T-helper 1 cell treated with Interleukin-12 subunit alpha and Interleukin-12 subunit beta and Interleukin-4 antibody, amounts not matched to agents 30 ng/mL and 1 ng/mL, for 36 hours (primary cell): ENCODE measurements at places on chromosomes 16 and 17. TPM values are rescaled to one million over a fixed set of nuclear protein-coding genes. Genes with fewer than 3 reads are reported as not detected.

Gene FNDC8
- total RNA-seq, result 0.15 TPM in 1 of 2 replicates, not detected in the other

Gene E2F4
- total RNA-seq, result 137 and 146 TPM in 2 replicates

Gene NECAB2
- total RNA-seq, result not detected in 2 replicates

Gene CRYM
- not detected in 2 replicates for total RNA-seq

Gene SCARF1
- 11.1 and 11.4 TPM in 2 replicates for total RNA-seq

Gene HSD17B1
- total RNA-seq, result 0.34 and 0.59 TPM in 2 replicates

Gene TNP2
- not detected in 2 replicates for total RNA-seq
